ENCODE measurements at places on chromosomes 1 and 21. TPM values are rescaled to one million over a fixed set of nuclear protein-coding genes. Genes with fewer than 3 reads are reported as not detected.

DNA sequence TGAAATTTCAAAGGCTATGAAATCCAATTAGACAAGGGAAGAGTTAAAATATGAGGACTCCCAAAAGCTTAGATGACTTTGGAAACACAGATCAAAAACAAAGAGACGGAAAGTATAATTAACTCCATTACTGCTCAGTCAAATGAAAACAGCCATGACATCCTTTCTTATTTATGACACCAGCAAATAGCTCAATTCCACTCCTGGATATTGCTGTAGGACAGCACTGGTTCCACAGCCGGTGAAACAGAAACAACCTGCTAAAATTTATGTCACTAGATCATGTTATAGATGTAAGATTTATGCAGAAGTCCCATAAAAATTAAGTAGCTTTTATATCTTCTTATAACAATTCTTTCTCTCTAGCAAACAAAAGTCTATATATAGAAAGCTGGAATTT is 65.6 kb upstream of the RRP15 start:
- DNase-seq, result no peak
- H3K4me3 ChIP-seq, result no peak overlapping the region
- no peaks in the 10 kb centered on the region for H3K27me3 ChIP-seq
- H3K36me3 ChIP-seq, result no peaks in the 10 kb centered on the region

DNA sequence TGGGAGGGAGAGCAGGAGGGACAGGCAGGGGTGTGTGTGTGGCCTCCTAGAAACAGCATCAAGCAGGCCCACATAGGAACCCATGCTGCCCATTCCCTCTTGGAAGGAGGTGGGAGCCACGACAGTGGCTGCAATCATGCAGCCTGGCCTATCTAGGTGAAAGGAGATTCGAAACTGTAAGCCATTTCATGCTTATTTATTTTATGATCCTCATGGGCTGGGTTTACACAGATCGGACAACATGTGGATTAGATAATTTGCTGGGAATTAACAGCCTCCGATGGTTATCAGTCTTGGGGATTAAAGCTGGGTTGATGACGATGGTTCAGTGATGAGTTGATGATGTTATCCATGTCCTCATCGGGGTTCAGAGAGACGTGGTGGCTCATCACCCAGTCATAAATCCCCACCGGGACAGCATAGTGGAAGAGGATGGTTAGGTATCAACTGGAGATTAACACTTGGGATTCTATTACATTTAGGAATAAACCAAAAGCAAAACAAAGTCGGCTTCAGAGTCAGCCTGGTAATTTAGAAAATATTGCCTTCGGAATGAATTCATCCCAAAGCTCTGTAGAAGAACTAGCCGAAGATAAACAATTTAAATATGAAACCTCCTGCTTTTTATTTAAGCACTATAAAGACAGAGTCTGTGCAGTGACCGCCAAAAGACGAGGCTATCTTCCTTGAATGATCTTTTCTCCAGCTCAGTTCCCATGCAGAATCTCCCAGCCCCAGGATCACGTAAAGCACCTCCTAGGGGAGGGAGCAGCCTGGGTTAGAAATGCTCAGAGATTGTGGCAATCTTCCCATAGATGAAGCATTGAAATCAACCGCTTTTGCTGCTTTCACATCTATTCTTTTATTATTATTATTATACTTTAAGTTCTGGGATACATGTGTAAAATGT is 252.8 kb downstream of the FOXD2 start:
- H3K4me1 ChIP-seq, result peaks cover 33% of the 10 kb centered on the region
- H3K27ac ChIP-seq, result no peak overlapping the region
- no peak for DNase-seq
- H3K36me3 ChIP-seq, result no peaks in the 10 kb centered on the region

- no peak overlapping the region for H3K4me3 ChIP-seq
- no peak for DNase-seq
- no peaks in the 10 kb centered on the region for H3K4me1 ChIP-seq
- no peak overlapping the region for H3K27ac ChIP-seq
- peaks cover 28% of the 10 kb centered on the region for H3K36me3 ChIP-seq
- H3K27me3 ChIP-seq, result no peaks in the 10 kb centered on the region
Observed at GRCh38 chr1:22524481-22524880, 38.8 kb upstream of the EPHA8 start.

- no peak within 1 kb of the TSS for H3K27ac ChIP-seq
- peak within 1 kb of the TSS; percentile 70 for H3K4me3 ChIP-seq
- peaks cover 82% of the 10 kb centered on the region for H3K27me3 ChIP-seq
- H3K36me3 ChIP-seq, result peaks cover 4% of the 10 kb centered on the region
Observed at GRCh38 chr1:154502066-154502743, at the start of the genes SHE and TDRD10. TSS of gene SHE (minus strand) at chr1:154502412. CDS start at chr1:154502026, 386 bp downstream. TSS of gene TDRD10 (plus strand) at chr1:154502219. CDS start at chr1:154506904, 4,685 bp downstream.

DNA sequence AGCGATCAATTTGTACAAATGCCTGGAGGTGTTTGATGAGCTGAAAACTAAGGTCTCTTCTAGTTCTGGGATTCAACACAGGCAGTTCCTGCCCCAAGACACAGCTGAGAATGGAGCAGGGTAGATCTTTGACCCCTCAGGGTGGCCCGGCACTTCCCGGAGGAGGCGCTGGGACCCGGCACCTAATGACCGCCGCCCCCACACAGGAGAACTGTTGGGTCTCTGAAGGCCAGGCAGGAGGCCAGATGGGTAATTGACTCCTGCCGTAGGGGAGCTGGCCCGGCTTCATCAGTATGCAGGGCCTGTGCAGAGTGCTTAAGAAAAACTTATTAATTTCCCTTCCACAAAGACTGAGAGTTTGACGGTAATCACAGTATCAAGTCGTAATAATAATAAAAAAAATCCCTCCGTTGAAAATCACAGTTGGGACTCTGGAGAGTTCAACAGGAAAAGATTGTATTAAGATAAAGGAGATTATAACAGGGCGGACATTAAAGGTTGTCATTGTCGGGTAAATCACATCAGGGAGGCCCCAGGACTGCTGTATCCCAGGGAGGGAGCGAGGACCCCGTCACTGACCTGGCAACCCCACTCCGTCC is 51.7 kb downstream of the UBIAD1 start:
- no peaks in the 10 kb centered on the region for H3K27me3 ChIP-seq
- no peaks in the 10 kb centered on the region for H3K36me3 ChIP-seq
- H3K4me3 ChIP-seq, result no peak overlapping the region
- no peak overlapping the region for H3K27ac ChIP-seq
- DNase-seq, result no peak

GRCh38 chr1:19894218-19894617 is 12.0 kb downstream of the OTUD3 start:
- H3K27ac ChIP-seq, result no peak overlapping the region
- no peaks in the 10 kb centered on the region for H3K4me1 ChIP-seq
- DNase-seq, result no peak
- H3K27me3 ChIP-seq, result no peaks in the 10 kb centered on the region

DNA sequence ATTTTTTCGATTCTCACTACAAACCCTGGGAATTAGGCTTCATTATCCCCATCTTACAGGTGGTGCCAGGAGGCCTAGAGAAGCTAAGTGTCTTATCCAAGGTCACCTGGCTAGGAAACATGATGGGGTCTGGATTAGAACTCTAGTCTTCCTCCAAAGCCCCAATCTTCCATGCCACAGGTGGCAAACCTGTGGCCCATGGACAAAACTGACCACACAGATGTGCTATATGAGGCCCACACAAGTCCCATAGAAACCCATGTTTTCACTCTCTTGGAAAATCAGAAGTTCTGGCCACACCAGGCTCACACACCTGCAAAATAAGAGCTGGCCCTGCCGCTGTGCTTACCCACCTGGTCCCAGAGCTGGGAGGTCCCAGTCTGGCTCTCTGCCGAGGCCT is 21.6 kb downstream of the VWA5B1 start:
- no peaks in the 10 kb centered on the region for H3K4me1 ChIP-seq
- DNase-seq, result no peak
- H3K27me3 ChIP-seq, result no peaks in the 10 kb centered on the region
- H3K36me3 ChIP-seq, result no peaks in the 10 kb centered on the region
- H3K4me3 ChIP-seq, result no peak overlapping the region
- no peak overlapping the region for H3K27ac ChIP-seq

GRCh38 chr1:23475134-23475628 is 8.8 kb downstream of the ASAP3 start:
- H3K27ac ChIP-seq, result no peak overlapping the region
- H3K27me3 ChIP-seq, result no peaks in the 10 kb centered on the region
- DNase-seq, result no peak

DNA sequence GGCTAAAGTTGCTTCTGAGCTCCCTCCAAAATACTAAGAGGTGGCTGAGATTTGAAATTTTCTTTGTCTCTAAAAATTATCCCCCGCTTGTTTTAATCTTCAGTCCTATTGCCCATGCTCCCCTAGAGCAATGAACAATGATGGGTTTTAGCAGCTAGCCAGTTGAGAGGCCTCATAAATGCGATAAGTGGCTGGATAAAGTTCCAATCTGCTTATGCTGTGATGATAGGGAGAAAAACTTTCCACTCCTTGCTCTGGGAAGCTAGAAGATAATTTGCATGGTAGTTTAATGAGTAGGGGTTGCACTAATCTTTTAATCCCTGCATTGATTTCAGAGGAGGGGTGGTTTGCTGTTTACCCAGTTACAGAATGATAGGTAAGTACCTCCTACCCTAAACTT is 9.6 kb upstream of the PRPF3 start:
- no peaks in the 10 kb centered on the region for H3K27me3 ChIP-seq
- H3K4me3 ChIP-seq, result no peak overlapping the region
- no peak overlapping the region for H3K27ac ChIP-seq
- peaks cover 13% of the 10 kb centered on the region for H3K36me3 ChIP-seq
- no peak for DNase-seq

DNA sequence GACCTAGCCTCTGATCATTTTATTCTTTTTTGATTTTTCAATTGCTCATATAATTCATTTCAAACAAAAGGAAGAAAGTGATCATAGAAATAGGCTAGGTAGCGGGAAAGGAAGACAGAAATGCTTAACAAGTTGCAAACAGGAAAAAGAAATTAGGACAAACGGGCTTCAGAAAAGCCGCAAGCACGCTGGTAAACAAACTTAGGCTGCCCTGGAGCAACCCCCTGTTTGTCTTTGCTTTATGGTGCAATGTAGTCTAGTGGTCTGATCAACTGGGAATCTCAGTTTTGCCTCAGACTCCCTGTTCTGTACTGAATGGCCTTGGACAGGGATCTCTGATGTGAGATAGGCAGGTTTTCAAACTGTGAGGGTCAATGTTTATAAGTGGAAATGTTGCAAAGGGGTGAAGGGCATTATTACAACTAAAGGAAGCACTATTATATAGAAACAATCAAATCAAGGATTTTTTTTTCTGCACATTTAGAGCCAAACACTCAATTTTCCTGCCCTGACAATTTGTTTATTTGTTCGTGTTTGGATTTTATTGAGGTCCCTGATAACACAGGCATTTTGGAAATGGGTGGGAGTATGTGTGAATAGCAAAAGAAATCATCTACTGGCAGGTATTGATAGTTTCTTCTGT is 146.8 kb upstream of the NRIP1 start:
- no peaks in the 10 kb centered on the region for H3K27me3 ChIP-seq
- no peak overlapping the region for H3K4me3 ChIP-seq
- DNase-seq, result no peak
- H3K36me3 ChIP-seq, result no peaks in the 10 kb centered on the region
- no peak overlapping the region for H3K27ac ChIP-seq
- peaks cover 5% of the 10 kb centered on the region for H3K4me1 ChIP-seq

- peak overlapping the region; percentile 7 for H3K27ac ChIP-seq
- DNase-seq, result no peak
- no peaks in the 10 kb centered on the region for H3K36me3 ChIP-seq
- no peak overlapping the region for H3K4me3 ChIP-seq
- peaks cover 8% of the 10 kb centered on the region for H3K27me3 ChIP-seq
Observed at GRCh38 chr1:30844631-30845030, 63.9 kb downstream of the SDC3 start.

The FMO2 gene
- not detected for total RNA-seq

The TAL1 gene
- total RNA-seq, result 0.63 TPM

The COL11A1 gene
- total RNA-seq, result 15.4 TPM

The DPYD gene
- 0.37 TPM for total RNA-seq
